CD4-positive, alpha-beta T cell treated with Interleukin-17A for 1 hour (primary cell): ENCODE measurements at places on chromosomes 16 and 17.

DNA sequence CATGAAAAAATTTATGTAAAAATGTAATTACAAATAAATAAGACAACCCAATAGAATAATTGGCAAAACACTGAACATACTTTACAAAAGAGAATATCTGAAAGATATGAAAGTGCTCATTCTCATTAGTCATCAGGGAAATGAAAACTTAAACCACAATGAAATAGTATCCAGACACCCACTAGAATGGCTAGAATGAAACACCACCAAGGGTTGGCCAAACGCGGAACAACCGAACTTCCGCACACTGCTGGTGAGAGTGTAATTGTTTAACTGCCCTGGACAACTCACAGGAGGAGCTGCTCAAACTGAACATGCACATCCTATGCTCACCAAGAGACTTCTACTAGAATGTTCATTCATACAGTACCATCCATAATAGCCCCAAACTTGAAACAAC is 5.8 kb upstream of the ZDHHC7 start:
- DNase-seq: peak; percentile 14

DNA sequence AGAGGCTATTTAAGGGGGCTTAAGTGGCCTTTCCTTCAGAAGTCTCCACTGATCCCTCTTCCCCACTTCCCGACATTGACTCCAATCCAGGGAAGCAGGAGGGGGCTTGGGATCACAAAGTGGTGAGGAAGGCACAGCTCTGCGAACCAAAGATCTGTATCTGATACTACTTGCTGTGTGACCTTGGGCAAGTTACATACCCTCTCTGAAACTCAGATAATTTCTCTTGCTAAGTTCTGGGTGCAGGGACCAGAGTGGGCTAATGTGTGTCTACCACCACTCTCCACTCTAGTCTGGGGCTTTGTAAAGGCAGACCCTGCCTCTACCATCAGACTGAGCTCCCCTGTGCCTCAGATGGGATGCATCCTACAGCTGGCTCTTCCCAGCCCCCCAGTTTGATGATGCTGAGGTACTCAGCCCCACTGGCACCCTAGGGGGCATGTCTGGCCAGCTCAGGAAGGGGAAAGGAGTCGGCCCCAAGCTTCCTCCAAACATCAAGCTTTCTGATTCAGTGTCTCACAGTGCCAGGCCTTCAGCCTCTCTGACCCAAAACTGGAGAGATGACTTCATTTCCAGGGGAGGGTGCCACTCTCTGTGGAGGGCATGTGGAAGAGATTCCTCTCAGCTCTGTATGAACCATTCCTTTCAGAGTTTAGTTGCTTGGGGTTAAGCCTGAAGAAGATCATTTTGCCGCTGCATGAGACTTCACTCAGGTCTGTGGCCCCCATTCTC is 10.9 kb downstream of the DLX4 start:
- no peak for DNase-seq

- no peak for DNase-seq
These were observed 39.6 kb downstream of the WSB1 start for GRCh38 chr17:27333410-27333980.

GRCh38 chr17:52233176-52233575 is 74.7 kb upstream of the CA10 start:
- DNase-seq: no peak

- peak; percentile 25 for DNase-seq
These were observed 15.4 kb downstream of the ARL2BP start for GRCh38 chr16:57260294-57260929.

- no peak for DNase-seq
These were observed 27.2 kb downstream of the PEMT start for GRCh38 chr17:17564323-17564722.

DNA sequence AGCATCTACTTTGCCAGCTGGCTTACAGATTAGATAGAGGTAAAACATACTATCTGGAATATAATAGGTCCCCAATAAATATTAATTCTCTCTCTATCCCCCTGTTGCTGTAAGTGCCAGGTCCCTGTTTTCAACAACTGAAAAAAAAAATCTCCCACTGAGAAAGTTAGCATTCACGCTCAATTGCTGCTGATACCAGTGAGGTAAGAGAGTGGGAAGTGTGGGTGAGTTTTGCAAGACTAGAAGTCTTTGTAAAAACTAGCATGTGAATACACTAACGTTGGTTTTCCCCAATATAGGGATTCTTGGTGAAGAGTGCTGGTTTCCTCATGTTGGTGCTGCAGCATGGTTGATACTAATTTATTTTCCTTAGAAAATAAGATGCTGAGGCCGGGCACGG is 11.7 kb upstream of the TAOK1 start:
- no peak for DNase-seq

DNA sequence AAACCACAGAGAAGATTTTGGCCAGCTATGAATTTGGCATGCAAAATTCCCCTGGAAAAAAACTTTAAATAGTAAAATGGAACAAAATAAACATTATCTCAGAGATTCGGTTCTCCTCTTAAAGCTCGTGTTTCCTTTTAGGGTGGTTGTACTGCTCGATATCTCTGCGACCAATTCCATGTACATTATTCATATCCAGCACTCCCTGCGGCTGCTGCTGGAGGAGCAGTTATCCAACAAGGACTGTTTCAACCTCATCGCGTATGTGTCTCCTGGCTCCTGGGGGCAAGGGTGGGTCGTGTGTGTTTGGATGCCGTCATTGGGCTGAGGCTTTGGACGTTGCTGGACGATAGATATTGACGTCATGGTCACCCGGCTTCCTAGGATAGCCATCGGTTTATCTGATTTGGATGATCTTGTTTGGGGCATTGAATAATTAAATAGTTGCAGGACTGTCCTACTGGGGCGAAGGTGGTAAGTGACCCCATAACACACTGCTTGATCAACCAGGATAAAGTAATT is 33.8 kb downstream of the VWA3A start:
- DNase-seq: no peak

GRCh38 chr17:339193-340061 is 13.2 kb downstream of the RPH3AL start:
- DNase-seq: no peak

DNA sequence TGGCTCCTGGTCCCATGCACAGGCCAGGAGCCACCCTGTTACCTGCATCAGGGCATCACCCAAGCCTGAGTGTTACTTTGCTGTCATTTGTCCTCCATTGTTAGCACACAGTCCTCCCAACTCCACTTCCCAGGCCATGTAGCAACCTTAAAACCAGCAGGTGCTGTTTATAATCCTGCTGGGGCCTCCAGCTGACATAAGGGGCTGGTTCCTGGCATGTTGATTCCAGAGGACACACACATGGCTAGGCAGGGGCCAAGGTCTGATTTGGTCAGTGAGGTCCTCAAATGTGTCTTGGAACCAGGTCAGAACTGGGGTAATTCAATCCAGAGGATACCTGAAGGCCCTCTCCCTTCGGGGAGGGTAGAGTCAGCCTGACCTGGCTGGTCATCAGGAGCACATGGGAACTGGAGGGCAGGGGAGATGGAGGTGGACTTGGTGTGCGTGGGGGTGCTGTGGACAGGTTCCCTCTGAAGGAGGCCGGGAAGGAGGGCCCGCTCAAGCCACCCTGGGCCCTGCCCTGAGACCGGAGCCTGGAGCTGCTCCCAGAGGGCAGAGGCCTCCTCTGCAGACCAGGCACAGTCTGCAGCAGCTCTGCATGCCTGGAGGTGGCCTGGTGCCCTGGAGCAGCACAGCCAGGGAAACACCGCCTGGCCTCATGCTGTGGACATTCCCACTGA is 6.6 kb downstream of the ADORA2B start:
- DNase-seq: no peak

DNA sequence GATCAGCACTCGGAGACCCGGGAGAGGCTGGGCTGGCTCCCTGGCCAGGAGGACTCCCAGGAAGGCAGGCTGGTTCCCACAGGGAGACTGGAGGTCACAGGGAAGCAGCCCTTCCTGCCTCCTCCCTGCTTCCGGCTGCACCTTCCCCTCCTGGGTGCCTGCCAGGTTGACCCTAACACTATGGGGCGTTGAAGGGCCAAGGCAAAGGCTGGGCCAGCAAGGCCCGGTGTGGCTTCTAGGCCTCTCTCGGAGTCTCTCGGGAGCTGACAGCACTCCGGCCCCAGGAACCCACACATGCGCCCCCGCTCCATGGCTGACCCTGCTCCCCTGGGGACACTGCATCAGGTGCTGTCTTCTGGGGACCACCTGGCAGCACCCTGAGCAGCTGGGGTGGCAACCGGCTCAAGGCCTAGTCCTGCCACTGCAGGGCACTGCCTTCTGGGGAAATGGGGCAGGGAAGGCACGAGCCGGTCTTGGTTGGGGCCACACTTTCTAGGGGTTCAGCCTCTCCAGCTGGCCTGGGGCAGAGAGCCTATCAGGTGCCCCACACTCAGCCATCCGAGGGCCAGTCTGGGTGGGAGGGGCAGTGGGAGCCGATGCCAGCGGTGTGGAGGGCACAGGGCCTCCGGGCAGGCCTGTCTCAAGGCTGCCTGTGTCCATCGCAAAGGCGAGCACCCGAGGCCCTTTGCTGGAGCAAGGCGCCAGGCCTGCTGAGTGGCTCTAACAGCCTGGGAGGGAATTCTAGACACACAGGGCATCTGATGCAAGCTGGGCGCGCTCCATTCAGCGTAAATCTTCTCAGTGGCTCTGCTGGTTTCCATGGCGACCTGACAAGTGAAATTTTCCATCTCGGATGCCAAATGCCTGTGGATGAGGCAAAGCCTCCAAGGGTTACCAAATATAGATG is 5.6 kb upstream of the MTSS2 start:
- no peak for DNase-seq

DNA sequence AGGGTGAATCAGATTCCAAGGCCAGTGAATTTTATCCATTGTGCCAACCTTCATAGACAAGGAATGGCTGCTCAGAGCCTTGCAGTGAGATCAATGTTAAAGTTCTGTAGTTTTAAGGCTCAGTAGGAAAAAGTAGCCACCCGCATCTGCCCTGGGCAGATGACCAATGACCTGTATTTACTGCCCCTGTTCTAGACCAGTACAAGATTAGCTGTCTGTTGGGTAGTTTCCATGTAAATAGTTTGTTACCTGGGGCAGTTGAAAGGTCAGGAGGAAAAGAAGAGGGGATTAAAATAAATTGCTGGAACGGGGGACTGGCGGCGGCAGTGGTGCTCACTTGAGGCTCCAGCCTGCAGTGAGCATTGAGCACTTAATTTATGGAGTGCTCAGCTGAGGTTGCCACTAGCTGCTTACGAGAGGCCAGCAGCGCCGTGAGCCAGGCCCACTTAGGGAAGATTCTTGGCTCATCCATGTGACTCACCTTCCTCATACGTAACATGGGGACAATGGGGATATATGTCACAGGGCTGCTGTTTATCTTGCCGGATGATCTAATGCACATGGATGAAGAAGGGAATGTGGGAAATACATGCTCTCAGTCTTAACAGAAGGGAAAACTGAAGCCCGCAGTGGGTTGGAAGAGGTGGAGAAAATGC is 10.7 kb upstream of the NOS2 start:
- no peak for DNase-seq

DNA sequence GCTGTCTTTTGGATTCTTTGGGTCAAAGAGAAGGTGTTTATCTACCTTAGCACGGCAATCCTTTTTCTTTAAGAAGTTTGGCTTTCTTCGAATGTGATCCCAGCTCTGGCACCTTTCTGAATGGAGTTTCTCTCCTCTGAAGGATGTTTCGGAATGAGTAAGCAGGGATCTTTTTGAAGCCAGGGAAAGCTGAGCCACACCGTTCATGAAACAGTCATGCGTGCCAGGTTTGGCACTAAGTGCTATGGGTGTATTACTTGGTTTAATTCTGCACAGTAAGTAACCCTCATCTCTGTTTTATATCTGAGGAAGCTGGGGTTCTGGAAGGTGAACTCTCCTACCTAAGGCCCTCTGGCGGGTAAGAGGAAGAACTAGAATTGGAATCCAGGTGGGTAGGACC is 234.5 kb downstream of the NTN1 start:
- no peak for DNase-seq

DNA sequence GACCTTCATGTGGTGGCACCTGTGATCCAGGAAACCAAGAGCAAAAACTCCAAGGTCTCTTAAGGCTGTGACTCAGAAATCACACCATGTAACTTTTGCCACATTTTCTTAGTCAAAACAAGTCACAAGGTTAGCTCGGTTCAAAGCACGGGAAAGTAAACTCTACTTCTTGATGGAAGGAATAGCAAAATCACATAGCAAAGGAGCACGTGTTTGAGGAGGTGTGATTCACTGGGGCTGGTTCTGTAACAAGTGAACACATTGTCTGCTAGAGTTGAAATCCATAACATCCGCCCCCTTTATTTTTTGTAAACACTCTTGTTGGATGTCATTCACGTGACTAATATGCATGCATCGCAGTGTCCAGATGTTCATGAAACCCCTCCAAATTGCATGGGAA is 415.0 kb upstream of the MAF start:
- DNase-seq: no peak

- no peak for DNase-seq
These were observed 154.2 kb upstream of the CDH8 start for GRCh38 chr16:62190426-62190825.

- DNase-seq: no peak
These were observed 27.4 kb upstream of the GNAO1 start for GRCh38 chr16:56163938-56164337.

- DNase-seq: no peak
These were observed 15.3 kb downstream of the SRR start for GRCh38 chr17:2319051-2319450.

GRCh38 chr17:45256114-45256966 is 5.6 kb downstream of the SPATA32 start:
- no peak for DNase-seq

DNA sequence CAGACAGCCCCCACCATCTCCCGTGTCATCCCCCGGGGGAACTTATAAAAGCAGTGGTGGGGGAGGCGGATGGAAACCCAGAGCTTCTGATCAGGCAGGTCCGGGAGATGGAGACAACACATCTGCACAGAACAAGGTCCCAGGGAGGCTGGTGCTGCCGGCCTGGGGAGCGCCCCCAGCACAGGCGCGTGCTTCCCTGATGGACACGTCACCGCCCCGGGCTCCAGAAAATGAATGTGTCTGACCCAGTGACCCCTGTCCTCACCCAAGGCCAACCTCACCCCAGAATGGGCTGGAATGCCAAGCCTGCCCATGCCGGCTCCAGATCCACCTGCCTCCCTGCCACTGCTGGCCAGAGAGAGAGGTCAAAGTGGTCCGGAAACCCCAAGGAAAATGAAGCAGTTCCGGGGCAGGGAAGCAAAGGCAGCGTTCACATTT is 12.5 kb downstream of the SLC7A5 start:
- DNase-seq: no peak

DNA sequence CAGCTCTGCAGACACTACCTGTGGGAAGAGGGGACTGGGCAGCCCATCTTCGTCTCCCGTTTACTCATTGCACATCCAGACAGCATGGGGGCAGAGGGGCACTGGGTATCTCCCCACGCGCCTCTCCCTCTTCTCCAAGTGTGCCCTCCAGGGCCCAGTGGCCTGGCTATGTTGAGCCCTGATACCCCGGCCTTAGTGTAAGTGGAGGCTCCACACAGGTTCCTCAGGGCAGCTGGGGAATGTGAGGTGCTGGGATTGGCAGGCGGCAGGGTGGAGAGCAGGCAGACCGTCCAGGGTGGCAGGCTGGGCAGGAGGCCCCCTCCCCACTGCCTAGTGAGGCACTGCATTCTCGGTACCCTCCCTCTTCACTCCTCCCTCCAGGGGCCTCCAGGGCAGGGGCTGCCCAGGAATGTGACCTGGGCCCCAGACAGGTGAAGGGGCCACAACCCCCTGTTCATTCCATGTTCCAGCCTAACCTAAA is 13.2 kb upstream of the NAGLU start:
- DNase-seq: no peak
